ENCODE measurements at places on chromosomes 2 and 18.

DNA sequence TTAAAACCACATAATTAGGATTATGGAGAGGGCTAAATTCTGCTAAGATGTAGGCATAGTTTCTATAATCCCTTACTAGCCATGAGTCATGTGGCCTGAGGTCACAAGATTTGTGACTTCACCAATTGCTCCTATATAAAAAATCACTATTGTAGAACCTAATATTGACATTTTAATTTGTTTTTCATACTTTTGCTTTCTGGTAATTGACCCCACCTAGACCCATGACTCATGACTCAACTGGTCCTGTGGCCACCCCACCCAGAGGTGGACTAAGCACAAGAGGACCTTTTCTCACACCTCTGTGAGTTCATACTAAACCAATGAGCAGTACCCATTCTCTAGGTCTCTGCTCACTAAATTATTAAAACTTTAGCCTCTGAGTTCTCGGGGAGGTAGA lies 1567.5 kb upstream of the LRRTM1 start:
- no peak for DNase-seq

- DNase-seq = no peak
Measured at GRCh38 chr2:27042985-27043634, 8.4 kb upstream of the AGBL5 start.

DNA sequence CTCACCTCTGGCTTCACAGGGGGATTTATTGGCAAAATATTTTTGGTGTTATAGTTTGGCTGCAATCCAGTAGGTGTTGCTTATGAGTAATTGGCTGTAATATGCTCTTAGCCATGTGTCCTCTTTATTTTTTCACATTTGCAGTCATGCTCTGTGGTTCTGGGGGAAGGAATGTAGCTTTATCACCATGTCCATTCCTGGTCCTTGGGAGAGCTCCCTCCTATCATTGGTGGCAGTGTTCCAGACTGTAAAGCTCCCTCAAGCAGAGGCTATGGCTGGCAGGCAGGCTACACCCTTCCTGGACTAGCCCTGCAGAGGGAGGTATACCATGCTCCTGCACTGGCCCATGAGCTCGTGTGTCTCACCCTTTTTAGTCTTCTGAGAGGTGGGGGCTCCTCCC lies 120.0 kb upstream of the FSIP2 start:
- no peak for DNase-seq

DNA sequence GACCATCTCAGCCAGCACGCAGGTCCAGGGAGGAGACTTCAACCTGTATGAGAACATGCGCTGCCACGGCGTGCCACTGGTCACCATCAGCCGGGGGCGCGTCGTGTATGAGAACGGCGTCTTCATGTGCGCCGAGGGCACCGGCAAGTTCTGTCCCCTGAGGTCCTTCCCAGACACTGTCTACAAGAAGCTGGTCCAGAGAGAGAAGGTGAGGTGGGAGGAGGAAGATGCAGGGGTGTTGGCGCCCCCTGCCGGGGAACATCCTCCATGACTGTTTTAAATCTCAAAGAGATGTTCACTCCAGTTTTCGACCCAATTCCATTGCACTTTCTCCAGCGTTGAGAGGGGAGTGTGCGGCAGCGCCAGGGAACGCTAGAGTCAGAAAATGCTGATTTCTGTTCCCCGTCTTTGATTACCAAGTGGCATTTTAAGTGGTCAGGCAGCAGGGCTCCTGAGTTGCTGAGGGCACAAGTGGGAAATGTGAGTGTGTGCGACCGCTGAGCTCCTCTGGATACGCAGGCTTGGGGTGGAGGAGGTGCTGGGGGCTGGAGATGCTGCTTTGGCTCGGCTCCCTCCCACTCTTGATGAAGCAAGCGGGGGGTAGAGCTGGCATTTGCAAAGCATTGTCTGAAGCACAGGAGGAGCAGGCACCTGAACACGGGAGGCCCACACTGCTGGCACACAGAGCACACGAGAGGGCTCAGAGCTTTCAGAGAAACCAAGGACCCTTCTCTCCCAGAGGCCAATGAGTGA lies 27.7 kb upstream of the MAPRE3 start:
- peak; percentile 63 for DNase-seq

DNA sequence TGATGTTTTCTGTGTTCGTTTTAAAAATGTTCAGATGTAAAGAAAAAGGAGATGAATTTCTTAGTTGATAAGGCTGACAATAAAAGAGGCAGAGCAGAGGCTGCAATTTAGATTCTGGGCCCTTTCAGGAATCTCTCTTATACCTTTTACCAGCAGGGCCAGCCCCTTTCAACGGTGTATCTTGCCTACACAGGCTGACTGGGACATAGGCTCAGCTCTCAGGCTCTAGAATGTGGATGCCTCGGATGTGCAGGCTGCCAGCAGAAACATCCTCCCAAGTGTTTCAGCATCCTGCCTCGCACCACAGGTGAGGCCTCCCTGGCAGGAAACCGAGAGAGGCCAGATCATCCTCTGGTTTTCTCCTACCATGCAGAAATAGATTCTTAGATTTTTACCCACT lies 3.4 kb downstream of the C2orf80 start:
- no peak for DNase-seq

DNA sequence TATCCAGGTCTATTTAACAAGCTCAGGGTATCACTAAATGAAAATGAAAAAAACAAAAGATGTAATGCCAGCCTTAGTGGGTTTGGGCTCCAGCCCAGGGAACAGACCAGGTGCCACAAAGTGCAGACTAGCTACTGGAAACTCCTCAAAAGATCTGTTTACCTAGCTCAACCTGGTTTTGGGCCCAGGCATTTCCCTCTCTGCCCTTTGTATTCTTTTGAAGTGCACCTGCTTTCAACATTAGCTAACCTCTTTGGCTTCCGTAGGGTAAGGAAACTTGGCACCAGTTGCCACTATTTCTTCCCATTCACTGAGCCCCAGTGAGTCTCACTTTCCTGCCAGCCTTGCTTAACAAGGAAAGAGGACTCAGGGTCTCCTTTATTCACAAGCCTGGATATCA lies 123.6 kb upstream of the CDCA7 start:
- peak; percentile 23 for DNase-seq

DNA sequence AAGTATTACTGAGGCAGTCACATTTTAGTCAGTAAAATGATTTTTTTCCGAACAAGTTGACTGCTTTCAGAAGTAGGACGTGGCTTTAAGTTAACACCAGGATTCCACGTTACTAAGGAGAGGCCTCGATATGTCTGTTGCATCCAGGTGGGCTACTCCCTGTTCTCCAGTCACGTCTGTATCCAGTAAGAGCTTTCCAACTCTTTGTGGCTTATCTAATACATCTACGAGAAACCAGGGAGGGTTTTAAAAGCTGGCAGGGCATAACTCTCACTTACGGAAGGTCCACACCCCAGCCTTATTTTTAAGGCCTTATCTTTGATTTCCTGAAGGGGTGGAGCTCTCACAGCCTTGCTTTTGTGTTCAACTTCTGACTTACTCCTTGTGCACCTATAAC lies 99.2 kb downstream of the SLC8A1 start:
- no peak for DNase-seq

GRCh38 chr2:232875256-232876121 lies 5.4 kb downstream of the SNORC start:
- DNase-seq = no peak

GRCh38 chr18:23137788-23138216 lies 2.5 kb downstream of the CABLES1 start:
- DNase-seq = peak; percentile 34

DNA sequence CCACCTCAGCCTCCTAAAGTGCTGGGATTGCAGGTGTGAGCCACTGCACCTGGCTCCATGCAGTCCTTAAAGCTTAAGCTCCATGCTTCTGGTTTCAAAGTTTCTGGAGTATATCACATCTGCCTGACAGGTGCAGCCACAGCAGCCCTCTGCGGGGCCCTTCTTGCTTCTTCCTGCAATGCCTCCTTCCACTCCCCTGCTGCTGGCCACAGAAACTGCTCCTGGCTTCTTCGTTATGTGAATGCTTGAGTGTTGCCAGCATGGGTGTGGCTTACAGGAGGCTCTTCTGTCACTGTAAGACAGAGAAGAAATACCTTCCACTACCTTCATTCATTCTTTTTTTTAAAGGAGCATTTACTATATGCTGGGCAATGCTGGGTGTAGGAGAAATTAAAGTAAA lies 10.1 kb upstream of the CCBE1 start:
- DNase-seq = no peak

GRCh38 chr2:206392118-206392517 lies 51.2 kb upstream of the ADAM23 start:
- DNase-seq = peak; percentile 63

DNA sequence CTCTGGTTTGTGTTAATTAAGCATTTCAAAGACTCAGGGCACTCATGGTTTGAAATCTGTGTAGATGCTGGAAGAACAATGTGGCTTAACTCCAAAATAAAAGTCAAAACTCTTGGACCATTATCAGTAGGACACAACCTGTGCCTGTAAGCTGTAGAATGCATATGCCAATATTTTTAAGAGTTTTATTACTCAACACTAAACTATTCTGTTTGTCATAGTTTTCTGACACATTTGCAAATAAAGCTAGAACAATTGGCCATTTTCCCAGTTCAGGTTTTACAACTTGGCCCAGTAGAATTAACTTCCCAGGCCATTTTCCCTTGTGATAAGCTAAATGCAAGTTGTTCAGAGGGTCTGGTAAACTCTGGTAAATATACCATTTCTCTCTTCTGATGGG lies 713.1 kb downstream of the CBLN2 start:
- no peak for DNase-seq

DNA sequence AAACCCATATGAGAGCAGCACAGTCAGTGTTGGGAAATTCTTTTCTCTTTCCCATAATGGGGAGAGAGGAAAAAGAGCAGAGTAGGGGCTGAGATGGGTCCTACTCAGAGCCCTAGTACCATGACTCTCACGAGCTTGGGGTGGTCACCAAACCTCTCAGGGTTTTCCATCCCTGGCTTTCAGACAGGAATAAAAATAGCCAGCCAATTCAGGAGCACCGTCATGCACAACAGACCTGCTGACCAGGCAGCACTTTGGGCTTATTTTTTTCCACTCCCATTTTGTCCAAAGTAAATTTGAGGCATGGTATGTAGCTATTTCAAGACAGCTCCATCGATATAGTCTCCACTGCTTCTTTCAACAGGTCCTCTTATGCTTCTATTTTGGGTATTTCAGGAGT lies 86.4 kb downstream of the TGFA start:
- DNase-seq = no peak

- DNase-seq = no peak
Measured at GRCh38 chr2:14790041-14790640, 157.6 kb downstream of the LRATD1 start.

- DNase-seq = peak; percentile 59
Measured at GRCh38 chr2:119544075-119544938, at the start of gene CFAP221. Gene CFAP221, plus strand, starts transcription at chr2:119544449. Its CDS starts 1,683 bp downstream, at chr2:119546132.

GRCh38 chr18:28078849-28079248 lies 98.1 kb downstream of the CDH2 start:
- no peak for DNase-seq

DNA sequence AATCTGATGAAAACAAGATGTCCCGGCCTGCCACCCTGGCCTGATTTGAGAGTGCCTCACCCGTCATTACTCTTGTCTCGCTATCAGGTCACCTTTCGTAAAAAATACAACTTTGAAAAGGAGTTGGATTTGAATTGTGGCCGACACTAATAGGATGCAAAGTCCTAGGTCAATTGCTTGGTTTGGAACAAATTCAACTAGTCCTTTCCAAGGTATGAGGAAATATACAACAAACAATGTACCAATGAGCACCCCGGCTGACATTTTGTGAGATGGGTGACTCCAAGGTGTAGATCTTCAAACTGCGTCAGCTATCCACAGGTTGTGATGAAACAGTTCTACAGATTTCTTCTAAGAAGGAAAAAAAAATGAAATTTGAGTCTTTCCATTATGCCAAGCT lies 77.8 kb downstream of the BCL2 start:
- DNase-seq = no peak

DNA sequence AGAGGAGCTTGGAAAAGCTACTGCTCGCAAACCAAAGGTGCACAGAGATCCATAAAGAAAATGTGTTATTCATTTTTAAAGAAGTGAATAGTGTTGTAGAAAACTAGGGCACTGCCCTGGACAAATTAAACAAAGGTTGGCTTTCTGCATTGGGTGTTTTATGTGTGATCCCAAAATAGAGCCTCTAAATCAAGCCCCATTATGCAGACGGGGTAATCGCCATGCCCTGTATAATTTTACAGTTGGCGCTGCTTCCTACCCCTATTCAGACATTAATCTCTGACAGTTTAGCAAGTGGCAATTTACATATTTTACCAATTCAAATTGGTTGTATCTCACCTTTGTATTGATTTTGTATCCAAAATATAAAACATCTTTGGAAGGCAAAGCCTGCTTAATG lies 109.1 kb downstream of the PID1 start:
- no peak for DNase-seq

GRCh38 chr2:5674026-5674340 lies 18.2 kb upstream of the SOX11 start:
- no peak for DNase-seq

DNA sequence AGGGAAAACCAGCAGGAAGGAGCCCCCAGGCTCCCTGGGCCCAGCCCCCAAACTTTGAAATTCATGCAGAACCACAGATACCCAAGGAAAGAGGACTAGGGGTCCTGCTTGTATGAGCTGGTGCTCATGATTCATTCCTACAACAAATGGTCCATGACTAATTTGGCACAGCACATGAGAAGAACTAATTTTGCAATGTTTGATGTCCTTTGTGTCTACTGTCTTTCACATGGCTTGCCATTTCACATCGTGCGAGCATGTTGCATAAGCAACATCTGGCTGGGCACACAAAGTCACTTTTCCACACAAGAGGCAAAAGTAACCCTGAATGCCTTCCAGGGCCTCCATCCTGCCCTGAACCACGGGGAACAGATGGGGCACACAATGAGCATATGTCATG lies 149.6 kb upstream of the APCDD1 start:
- DNase-seq = peak; percentile 89

DNA sequence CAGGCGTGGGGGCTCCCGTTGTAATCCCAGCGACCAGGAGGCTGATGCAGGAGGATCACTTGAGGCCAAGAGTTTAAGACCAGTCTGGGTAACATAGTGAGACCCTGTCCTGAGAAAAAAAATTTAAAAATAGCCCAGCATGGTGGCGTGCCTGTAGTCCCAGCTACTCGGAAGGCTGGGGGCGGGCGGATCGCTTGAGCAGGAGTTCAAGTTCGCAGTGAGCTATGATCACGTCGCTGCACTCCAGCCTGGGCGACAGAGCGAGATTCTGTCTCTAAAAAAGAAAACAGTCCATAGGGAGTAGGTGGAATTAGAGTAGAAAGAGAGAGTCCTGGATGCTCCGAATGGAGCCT lies 325 bp upstream of the TTLL4 start:
- DNase-seq = no peak

DNA sequence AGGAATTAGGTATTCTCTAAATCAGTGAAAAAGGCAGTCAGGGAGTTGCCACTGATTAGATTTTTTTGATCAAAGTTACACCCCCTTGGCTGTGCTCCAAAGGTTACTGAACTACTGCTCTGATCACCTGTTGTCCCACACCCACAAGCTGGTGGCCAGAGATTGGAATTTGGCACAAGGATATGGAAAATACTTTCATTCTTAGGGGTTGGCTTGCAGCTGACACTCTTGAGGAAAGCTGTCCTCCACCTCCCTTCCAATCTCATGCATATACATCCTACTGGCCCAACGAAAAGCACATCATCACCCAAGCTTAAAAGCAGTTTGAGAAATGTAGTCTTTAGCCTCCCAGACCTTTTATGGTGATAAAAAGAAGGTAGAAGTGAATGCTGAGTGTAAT lies 329.5 kb upstream of the CHAC2 start:
- DNase-seq = no peak

GRCh38 chr2:100845141-100845991 lies 25.4 kb downstream of the NPAS2 start:
- no peak for DNase-seq

GRCh38 chr2:143476336-143477087 lies 347.3 kb downstream of the ARHGAP15 start:
- DNase-seq = no peak

- DNase-seq = no peak
Measured at GRCh38 chr18:50114448-50114847, 80.5 kb downstream of the MYO5B start.
